Stimulated activated CD8-positive, alpha-beta memory T cell treated with anti-CD3 and anti-CD28 coated beads, Interleukin-4, amount 100 ng/mL, for 4 hours (primary cell): ENCODE measurements at places on chromosomes 7 and 10.

DNA sequence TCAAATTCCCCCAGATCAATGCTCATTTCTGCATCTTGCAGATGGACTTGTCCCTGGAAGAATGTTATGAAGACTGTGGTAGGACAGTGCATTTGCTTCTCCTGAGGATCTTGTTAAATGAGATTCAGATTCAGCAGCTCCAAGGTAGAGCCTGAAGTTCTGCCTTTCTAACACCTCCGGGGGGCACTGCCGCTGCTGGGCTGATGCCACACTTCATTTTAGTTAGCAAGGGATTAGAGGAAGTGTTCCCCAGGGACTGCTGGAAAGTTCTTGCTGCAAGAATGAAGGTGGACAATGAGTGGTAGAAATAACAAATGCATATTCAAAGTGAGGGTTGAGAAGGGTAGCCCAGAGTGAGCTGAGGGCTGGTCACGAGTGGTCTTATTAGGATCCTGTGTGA lies 434.3 kb upstream of the AKR1E2 start:
- no peak for DNase-seq

GRCh38 chr10:121522831-121523230 lies 75.4 kb downstream of the FGFR2 start:
- DNase-seq = no peak

DNA sequence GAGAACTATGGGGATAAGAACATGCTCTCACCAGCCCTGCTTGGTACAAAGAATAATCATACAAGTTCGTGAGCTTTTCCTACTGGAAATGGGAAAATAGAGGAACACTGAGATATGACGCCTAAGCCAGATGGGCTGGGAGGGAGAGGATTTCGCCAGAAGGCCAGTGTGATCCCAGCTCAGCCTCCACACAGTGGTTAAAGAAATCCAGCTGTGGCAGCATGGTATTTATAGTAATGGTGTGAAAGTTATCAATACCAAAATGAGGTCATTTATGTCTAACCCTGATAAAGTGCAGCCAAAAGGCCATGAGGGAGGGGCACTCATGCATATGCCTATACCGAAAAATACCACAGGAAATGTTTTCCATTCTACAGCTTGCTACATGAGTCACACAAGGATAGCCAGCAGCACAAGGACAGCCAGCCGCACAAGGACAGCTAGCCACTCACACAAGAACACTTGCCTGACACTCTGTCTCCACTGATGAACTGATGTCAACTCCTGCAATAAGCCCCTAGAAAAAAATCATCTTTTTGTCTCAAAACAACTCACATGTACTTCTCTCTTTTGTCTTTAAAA lies 49.4 kb downstream of the FRMPD2 start:
- DNase-seq = no peak

DNA sequence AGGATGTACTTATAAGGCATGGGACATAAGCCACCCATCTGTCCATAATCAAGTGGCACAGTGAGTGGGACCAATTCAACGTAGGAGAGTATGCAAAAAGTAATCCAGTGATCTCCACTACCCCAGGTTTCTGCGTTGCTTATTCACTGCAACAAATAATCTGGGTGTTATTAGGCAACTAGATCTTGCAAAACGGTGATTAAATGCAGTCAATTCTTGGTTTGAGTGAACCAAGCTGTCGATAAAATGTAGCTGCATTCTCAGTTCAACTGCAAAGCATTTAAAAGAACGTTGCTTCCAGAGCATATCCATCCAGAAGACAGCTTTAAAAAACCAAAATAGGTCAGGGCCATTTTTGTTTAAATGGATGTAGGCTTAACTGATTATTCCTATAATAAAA lies 5.0 kb downstream of the LSMEM1 start:
- no peak for DNase-seq

DNA sequence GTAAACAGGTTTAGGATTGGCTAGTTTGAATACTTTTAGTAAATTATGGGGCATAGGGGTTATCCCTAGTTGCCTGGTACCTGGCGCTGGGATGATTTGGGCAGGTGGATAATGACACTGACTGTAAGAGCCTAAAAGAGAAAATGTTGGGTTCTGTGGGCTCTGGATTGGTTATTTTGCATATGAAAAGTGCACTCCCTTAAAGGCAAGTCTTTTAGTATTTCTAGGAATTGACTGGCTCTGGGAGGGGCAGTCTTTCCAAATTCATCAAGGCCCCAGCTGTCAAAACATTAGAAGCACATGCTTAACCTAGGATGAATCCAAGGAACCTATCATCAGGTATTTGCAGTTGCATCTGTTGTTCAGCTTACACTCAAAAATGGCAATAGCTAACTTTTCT lies 454.6 kb upstream of the SORCS1 start:
- DNase-seq = no peak

DNA sequence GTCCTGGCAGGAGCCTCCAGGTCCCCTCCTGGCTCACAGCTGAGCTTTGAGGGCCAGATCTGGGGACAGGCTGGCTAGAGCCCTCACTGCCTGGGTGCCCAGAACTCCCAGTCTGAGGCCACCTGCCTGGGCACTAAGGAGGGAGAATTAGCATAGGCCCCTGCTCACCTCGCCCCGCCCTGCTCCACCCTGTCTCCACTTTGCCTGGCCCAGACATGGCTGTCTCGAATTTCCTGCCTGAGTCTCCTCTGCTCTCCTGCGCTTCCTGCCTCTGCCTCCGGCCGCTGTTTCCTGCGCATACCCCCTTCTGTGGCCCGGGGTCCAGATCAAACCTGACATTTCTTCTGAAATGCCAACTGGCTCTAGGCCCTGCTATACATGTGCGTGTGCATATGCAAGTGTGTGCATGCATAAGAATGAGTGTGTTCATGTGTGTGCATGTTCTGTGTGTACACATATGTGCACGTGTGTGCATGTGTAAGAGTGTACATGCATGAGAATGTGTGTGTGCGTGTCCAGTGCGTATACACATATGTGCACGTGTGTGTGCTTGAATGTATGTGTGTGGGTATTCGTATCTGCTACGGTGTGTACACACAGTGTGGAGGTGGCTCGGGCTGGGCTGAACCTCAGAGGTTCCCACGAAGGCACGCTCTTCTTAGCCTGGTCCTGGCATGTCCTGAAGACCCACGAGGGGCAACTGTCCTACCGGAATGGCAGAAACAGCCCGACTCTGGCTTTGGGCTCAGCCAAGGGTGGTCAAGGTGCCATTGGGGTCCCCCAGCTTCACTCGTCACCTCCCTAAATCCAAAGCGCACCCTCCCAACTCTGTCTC lies 64.9 kb downstream of the MYL10 start:
- DNase-seq = no peak

DNA sequence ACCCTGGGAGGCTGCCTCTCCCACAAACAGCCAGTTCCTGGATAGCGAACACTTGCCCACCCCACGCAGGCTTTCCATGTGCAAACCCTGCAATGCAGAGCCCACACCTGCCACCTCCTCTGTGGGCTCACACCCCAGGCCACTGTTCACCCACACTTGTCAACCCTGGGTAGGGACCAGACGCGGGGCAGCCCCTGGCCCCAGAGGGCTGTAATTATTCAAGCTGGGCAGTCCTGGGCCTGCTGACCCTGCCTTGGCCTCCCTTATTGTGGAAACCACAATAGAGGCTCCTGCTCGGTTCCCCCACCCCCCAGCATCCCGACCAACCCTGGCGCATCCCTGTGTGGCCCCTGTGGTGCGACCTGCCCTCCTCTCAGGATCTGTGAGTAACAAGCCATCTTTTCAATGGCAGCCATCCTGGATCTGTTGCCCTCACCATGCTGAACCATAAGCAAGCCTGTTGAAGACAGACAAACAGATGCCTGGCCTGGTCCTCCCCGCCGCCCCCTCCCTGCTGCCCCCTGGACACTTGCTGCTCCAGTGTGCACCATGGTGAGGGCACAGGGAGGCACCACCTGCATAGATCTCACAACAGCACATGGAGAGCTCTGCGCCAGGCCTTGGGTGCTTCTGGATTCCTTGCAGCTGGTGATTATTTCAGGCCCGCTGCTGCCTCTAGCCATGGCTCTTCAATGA lies 15.8 kb upstream of the UBE3C start:
- DNase-seq = no peak
